HS-5 (cell line): ENCODE measurements at places on chromosomes 13 and 19.

- no peak for DNase-seq
Measured at GRCh38 chr13:28494504-28494777, 487 bp downstream of the FLT1 start.

DNA sequence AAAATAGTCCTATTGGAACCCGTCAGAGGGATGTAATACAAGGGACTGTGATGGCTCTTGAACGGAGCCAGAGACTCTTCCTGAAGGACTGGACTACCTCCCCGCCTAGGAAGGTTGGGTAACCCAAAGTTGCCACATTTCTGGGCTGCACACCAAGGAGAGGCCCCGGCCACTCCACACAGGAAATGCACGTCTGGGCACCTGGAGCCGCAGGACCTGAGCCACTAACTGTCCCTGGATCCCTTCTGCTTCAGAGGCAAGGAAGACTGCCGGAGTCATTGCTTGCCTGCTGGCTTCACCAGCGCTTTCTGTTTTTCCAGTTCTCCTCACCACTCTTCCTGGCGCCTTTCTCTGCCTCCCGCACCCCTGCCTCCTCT lies 1.2 kb upstream of the FLT1 start:
- DNase-seq, result no peak

GRCh38 chr19:47330466-47330869 lies 1.5 kb upstream of the C5AR2 start:
- DNase-seq, result no peak

DNA sequence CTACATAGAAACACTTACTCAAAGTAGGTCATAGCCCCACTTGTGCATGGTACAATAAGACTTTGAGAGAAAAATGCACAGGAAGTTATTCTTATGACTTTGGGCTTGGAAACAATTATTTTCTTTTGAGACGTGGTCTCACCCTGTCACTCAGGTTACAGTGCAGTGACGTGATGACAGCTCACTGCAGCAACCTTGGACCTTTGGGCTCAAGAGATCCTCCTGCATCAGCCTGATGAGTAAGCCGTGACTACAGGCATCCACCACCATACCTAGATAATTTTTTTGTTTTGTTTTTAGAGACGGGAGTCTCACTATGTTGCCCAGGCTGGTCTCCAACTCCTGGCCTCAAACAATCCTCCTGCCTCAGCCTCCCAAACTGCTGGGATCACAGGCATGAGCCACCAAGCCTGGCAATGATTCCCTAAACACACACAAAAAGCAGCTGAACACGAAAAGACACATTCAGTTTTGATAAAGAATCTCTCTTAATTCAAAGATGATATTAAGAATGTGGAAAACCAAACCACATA lies 17.9 kb downstream of the NLRP9 start:
- no peak for DNase-seq

GRCh38 chr19:1650650-1651567 lies 1.5 kb downstream of the TCF3 start:
- DNase-seq, result no peak

DNA sequence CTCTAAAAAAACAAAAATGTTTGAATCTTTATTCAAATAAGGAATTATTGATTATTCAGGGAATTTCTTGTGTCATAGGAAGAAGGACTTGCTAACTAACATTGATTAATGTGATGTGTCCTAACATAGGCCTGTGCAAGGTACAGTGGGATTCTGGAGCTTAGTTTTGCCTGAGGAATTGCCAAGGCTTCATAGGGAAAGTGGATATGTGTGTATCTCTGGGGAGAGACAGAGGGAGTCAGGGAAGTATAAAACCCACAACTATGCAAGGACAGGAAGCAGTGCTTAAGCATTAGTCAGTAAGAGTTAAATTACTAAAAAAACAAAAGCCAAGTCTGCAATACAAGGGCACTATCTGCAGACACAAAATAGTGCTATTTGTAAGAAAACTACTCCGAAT lies 59.6 kb downstream of the WDFY2 start:
- no peak for DNase-seq

- no peak for DNase-seq
Measured at GRCh38 chr19:6092329-6093286, 17.7 kb downstream of the RFX2 start.

DNA sequence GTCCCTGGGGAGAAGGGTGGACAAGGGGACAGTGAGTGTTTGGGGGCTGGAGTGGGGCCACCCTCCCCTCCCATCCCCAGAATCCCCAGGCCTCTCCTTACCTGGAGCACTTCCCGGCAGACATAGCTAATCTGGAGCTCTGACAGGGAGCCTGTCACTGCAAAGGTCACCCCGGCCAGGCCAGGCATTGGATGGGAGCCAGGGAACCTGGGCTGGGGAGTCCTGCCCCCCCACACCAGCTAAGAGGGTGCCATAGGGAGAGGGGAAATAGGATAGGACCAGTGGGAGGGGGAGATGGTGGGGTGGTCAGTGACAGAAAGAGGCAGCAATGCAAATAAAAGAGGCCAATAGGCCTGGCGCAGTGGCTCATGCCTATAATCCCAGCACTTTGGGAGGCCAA lies 3.5 kb downstream of the MAP4K1 start:
- DNase-seq, result no peak

GRCh38 chr19:30696514-30696913 lies 324.3 kb downstream of the ZNF536 start:
- DNase-seq, result no peak

DNA sequence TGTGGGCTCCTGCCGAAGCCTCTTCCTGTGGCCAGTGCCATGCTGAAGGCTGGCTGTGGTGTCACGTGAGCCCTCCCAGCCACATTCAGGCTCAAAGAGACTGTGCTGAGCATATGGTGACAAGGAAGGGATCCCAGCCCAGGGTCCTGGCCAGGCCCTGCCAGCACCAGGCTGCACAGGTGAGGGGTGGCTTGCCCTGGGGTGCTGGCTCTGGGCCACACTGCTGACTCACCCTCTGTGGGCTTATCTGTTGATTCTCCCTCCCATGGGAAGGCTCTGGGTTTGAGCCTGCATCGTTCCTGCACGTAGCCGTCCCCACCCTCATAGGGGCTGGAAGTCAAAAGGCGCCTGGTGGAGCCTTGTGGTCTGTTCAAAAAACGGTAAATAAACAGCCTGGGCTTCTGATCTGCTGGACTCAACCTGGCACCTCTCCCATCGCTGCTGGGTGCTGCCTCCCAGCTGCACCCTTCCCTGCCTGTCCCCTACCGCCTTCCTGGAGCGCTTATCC lies 31.1 kb downstream of the DNM2 start:
- no peak for DNase-seq

DNA sequence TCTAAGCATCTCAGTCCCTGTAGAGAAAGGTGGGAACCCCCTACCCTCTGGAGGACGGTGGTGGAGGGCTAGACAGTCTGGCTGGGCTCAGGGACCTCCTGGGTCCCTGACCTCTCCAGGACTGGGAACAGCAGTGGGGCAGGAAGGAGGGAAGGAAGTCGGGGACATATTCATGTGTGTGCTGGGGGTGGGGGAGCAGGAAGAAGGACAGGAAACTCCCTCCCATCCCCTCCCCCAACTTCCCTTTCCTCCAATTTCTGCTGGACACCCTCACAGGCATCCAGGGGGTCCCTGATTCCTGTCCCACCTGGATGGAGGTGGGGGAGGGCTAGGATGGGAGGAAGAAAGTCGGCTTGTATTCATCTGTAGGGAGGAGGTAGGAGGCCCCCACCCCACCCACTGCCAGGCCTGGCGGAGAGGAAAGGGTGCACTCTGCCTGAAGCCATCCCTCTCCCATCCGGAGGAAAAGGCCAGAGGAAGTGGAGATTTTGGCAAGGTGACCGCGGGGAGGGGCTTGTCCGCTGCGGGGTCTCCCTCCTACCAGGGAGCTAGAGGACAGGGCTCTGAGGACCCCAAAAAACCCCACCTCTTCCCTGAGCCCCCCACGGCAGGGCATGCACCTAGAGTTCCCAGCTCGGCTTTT lies 2.3 kb downstream of the NOVA2 start:
- no peak for DNase-seq

DNA sequence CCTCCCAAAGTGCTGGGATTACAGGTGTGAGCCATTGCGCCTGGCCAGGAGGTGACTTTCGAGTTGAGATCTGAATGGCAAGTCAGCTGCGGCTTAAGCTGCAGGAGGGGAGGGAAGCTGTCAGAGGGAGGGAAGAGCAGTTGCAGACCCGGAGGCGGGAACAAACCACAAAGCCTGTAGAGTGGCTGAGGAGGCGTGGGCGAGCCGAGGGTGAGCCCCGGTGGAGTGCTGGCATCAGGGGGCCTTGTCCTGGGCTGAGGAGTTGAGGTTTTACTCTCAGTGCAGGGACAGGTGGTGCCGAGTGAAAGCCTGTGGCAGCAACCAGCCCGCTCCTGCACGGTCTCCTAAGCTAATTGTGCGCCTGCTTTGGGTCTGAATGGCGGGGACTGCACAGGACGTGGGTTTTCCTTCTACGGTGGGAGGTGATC lies 24.2 kb downstream of the PPP1R37 start:
- DNase-seq, result no peak

- DNase-seq, result no peak
Measured at GRCh38 chr19:48623556-48624066, 4.3 kb downstream of the SPHK2 start.

DNA sequence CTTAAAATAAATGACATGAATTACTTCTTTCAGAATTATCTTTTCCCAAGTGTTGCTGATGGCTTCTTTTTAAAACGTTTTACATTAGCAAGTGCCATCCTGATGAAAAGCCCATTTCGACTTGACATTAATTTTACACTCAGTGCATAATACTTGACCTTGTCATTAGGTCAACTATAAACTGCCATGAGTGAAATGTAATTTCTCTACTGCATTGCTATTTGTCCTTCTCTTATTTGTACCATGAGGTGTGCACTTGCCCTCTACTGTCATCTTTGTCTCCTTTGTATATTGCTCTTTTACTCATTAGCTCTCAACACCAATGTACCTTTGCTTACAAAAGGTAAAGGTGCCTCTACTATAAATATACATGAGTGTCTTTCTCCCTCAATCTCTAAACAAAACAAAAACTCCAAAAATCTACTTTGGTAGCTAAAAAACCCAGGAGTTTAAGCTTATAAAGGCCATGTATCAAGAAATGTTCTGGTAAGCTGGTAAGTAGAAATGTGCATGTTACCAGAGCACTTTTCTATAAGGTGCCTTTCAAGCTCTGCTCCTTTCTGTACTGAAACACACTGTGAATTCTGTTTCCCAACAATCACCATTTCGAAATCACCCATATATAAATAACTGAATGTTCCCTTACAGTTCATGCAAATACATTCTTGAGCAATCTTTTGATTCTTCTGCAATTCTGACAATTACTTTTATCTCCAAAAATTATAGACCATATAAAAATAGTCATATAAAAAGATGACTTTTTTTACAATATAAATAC lies 351.4 kb downstream of the SLITRK5 start:
- no peak for DNase-seq

DNA sequence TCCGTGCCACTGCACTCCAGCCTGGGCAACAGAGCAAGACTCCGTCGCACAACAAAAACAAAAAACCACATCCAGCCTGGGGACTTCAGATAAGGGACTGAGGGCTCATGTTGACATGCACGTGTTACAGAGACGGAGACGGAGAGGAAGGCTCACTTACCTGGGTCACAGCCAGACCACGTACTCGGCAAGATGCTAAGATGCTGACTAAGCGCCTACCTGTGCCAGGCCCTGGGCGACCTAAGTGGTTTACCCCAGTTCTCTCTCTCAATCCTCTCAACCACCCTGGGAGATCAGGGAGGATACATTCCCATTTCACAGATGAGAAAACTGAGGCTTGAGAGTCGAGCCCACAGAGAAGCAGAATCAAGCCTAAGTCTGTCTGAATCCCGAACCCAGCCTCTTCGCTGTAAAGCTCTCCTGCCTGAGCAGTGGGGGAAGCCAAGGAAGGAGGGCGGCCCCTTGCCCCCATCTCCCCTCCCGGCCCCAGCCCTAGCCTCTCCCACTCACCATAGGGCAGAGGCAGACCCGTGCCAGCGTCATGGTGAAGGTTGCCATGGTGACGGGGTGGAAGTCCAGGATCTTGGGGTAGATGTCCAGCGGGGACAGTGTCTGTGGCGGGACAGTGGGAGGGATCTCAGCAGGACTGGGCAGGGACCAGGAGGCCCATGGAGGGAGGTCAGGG lies 13.5 kb downstream of the ERCC2 start:
- DNase-seq, result no peak

GRCh38 chr13:88189728-88190127 lies 518.6 kb downstream of the SLITRK5 start:
- DNase-seq, result no peak

GRCh38 chr19:7923295-7924191 lies 2.4 kb downstream of the CTXN1 start:
- no peak for DNase-seq

GRCh38 chr13:31328549-31329235 lies 128.9 kb downstream of the B3GLCT start:
- no peak for DNase-seq

DNA sequence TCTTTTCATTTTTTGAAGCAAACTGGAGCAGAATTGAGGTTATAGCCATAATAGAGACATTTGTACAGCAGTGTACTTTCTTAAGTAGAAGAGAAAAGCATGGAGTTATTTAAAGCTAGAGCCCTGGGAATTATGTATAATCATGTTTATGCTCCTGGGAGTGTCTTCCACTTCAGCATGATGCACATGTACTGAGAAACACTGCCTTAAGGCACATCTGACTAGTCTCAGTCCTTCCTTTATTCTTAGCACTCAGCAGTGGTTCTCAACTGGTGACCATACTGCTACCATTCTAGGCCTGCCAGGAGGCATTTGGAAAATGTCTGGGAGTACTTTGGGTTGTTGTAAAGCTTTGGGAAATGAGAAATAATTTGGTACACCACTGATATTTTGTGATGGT lies 45.8 kb downstream of the VWA8 start:
- DNase-seq, result no peak

- no peak for DNase-seq
Measured at GRCh38 chr13:35789335-35790165, 313.1 kb upstream of the MAB21L1 start.
